ENCODE measurements at places on chromosomes 11 and 22. TPM values are rescaled to one million over a fixed set of nuclear protein-coding genes. Genes with fewer than 3 reads are reported as not detected.

The OR51G1 gene
- total RNA-seq = not detected

GRCh38 chr22:41870786-41871185 lies 37.9 kb downstream of the SREBF2 start:
- no peak for DNase-seq

DNA sequence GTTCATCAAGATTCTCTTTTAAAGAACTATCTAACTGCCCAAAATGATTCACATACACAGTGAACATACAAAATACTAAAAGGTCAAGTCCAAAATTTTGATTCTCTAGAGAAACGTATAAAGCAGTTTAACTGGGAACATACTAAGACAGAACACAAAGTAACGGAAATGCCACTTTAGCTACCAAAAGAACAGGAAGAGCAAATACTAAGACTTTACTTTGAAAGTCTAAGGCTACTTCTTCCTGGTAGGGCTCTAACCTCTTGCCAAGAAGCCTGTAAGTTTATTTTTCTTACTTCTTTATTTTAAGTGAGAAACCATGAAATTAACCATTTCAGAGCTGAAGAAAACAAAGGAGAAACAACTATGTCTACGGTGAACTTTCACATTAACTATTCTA lies 6.2 kb downstream of the PICALM start:
- no peak for DNase-seq

DNA sequence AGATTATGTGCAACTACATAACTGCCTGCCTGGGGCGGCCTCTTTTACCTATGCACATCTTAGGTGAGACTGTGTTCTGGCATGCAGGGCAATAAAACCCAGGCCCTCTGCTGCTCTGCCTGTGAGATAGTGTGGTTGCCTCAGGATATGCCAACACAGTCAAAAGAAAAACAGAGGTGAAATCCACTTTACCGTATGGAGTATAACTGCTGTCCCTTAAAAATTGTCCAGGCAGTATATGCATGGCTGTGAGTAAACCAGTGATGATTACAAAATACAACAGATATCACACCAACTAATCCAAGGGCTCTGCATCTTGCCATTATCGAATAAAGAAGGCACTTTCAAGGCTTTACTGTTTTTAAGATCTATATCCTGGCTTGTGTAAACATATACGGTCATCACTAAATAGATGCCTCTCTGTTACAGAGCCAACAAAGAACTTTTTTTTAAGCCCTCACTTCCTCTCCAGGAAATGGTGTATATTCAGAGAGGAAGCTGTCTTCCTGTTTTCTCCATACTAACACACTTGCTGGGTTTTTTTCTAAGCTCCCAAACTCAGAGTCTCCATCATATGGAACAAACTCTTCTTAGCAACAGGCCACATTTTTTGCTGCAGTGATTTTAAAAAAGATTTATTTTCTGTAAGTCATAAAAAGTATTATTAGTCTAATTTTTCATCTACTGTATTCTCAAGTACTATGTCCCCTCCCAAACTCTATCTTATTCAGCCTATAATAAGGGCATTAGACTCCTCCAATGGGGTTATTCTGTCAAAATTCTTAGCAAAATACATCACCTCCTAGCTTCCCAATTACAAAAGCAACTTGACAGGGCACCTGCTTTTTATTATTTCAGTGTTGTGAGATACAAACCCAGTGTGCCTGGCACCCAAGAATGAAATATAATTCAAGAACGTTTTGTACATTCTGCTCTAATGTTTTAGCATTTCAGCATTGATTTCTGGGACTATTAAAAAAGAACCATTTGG lies 135.2 kb downstream of the MAML2 start:
- DNase-seq = no peak

DNA sequence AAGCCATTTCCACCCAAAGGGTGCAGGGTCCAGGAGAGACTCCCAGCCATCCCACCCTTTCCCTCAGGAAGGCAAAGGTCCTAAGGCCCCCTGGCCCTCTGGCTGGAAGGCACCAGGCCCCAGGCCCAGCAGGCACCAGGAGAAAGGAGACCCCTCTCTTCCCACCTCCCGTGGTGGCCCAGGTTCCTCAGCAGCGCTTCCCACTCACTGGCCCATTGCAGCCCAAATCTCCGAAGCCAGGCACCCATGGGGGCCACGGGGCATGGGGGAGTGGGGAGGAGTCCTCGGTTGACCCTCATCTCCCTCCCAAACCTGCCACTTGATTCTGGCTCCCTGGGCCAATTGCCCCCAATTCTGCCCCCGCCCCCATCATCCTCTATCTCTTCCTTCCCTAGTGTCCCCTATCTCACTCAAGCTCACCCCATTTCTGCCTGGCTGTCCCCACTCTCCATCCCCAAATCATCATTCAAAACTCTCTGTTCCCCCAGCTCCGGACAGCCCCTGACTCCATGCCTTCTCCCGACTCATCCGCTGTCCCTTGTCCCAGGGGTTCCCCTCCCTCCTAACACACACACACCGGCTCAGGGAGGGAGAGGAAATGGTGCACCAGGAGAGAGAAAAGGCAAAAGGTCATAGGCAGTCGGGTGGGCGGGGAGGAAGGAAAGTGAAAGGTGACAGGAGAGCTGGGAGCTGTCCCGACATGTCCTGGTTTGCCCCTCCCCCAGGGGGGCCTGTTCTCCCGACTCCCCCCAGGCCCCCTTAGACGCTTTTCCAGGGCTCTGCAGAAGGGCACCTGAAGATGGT lies 1.2 kb downstream of the LIF start:
- no peak for DNase-seq

DNA sequence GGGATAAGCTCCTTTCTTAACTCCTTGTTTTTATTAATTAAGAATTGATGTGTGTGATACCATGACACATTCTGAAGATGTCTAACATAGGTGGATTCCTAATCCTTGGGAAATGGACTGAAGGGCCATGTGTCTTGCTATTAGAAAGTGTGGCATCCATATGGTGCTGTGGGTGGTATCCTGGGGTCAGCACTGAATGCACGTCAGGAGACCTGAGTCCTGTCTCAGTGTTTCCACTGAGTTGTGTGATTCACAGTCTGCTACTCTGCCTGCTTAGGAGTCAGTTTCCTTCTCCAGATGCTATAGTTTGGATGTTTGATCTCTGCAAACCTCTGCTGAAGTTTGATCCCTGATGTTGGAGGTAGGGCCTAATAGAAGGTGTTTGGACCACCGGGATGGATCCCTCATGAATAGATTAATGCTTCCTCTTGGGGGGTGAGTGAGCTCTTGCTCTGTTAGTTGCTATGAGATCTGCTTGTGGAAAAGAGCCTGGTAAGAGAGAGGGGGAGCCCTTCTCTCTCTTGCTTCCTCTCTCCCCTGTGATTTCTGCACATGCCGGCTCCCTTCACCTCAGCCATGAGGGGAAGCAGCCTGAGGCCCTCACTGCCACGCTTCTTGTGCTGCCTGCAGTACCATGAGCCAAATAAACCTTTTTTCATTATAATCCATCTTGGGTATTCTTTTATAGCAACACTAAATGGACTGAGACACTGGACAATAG lies 666.5 kb downstream of the NTM start:
- no peak for DNase-seq

DNA sequence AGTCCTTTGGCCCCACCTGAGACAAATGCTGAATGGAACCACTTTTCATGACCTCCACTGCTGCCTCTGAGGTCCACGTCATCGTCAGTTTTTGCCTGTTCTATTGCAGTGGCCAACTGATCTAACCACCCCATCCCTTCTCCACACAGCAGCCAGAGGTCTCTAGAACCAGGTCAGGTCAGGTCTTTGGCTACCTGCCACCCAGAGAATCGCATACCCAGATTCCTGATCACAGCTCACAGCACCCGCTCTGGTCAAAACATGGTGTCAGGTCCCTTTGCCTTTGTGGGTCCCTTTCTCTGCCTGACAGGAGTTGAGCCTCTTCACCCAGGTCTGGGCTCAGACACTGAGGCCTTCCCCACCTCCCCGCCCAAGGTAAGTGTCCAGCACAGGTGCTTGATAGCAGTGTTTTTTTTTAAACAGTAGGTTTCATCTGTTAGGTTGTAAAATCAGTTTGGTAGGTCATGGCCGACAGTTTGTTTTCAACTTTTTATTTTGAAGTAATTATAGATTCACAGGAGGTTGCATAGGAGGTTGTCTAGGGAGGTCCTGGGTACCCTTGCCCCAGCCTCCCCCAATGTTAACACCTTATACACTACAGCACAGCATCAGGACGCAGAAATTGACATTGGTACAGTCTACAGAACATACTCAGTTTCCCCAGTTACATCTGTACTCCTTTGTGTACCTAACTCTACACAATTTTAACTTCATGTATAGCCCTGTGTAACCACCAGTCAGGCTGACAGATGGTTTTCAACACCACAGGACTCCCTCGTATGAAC lies 6.9 kb downstream of the C22orf39 start:
- DNase-seq = no peak
